ENCODE measurements at places on chromosomes 6 and 20.

- DNase-seq = no peak
Measured at GRCh38 chr20:12371990-12372389, 454.3 kb downstream of the BTBD3 start.

GRCh38 chr6:36116943-36117342 lies 13.4 kb upstream of the MAPK13 start:
- DNase-seq = no peak

DNA sequence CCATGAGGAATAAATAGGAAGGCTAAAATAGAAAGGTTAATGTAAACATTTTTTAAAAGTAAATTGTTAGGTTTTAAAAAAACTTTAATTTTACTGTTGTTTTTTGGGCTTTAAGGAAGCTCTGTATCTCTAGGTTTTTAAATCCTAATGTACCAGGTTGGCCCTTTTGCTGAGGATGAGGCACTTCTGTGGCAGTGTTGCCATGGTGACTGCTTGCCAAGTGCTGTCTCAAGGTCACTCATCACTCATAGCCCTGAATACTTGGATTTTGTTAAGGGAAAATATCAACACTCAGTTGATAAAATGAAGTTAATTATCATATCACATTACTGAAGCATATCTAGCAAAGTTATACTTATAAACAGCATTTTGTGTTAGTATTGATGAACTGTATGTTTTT lies 50.2 kb downstream of the NCOA3 start:
- DNase-seq = no peak

GRCh38 chr20:60700728-60701127 lies 551.3 kb upstream of the CDH4 start:
- no peak for DNase-seq

DNA sequence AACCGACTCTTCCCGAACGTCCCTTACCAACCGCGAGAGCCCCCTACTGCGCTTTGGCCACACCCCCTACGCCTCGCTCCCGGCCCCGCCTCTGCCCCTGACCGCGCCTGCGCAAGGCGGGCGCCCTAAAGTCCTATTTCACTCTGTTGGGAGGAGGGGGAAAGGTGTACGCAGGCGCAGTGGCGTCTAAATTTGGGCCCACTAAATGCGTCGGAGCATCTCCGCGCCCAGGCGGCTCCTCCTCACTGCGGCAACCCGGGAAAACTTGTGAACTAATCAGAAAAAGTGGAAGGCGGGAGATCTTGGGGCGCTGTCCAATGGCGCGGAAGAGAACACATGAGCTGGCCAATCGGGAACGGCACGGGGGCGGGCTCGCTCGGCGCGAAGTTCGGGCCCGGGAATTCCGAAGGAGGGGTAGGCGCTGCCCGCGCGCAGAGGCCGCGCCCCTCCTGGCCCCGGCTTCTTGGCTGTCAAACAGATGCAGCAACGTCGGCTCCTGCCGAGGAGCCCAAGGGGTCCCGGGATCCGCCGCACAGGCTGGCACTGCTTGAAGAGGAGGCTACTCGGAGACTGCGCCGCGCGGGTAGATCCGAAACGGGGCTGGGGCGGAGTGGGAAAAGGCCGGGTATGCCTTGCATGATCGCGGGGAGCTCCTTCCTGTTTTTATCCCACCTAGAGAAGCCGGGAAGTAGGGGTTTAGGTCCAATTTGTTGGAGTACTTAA lies at the start of gene TCF19:
Gene TCF19, plus strand, starts transcription at position 450 of the 723 bp plus-strand sequence. CDS start 881 bp downstream, outside the sequence.
- DNase-seq = peak; percentile 99
